Heart right ventricle (tissue), 16 donors: ENCODE measurements at places on chromosomes 5 and 9. TPM values are rescaled to one million over a fixed set of nuclear protein-coding genes. Genes with fewer than 3 reads are reported as not detected.

- DNase-seq = no peak
Observed at GRCh38 chr9:127660886-127661741, 45.7 kb upstream of the CFAP157 start.

DNA sequence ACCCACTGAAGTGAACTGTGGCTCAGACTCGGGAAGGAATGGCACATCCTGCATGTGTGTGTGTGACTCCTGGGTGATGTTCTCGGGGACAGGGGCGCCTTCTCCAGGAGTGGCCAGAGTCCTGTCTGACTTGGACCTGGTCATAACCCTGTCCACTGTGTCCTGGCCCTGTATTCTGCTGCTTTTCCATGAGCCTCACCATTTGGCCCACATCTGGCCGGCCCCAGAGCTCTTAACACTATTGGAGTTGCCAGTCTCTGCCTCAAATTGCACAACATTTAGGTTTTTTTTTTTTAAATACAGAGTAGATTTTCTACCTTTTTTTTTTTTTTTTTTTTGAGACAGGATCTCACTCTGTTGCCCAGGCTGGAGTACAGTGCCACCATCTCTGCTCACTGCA, 278.3 kb upstream of the TUT7 start:
- no peak for DNase-seq

DNA sequence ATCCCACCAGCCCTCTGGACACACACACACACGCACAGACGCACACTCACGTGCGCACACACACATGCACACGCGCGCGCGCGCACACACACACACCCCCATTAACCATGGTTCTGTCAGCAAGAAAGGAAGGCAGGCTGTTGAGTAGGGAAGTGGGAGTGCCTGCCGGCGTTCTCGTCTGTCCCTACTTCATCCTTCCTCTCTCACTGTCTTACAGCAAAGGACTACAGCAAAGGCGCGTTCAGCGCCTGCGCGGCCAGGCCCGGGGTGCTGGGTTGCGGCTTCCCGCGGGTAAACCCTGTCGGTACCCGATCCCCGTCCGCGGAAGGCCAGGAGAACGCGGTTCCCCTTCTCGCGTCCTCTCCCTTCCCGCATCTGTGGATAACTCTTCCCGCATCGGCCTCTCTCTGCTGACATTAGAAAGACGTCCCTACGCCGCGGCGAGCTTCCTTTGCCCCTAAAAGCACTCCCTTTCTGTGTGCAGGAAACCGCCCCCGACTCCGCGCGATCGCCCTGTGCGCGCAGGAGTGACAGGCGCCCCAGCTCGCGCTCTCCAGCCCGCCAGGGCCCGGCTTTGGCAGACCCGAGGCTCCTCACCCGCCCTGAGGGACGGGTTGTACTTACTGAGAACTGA, 219.2 kb downstream of the AGTPBP1 start:
- DNase-seq = peak; percentile 31

The SPATA31E1 gene
- total RNA-seq = not detected

GRCh38 chr9:84974855-84975254, 305.3 kb downstream of the NTRK2 start:
- DNase-seq = no peak

DNA sequence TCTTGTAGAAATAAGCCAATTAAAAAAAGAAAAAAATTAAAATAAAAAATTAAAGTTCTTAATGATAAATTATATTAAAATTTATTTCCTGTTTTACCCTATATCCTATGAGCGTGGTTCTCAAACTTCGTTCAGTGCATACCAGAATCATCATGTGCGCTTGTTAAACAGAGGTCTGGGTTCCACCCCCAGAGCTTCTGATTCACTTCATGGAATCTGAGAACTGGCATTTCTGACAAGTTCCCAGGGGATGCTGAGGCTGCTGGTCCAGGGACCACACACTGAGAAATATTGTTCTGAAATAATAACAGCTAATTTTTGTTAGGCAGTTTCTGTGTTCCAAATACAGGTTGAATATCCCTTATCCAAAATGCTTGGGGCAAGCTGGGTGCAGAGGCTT, 79.3 kb downstream of the TMC1 start:
- DNase-seq = no peak

DNA sequence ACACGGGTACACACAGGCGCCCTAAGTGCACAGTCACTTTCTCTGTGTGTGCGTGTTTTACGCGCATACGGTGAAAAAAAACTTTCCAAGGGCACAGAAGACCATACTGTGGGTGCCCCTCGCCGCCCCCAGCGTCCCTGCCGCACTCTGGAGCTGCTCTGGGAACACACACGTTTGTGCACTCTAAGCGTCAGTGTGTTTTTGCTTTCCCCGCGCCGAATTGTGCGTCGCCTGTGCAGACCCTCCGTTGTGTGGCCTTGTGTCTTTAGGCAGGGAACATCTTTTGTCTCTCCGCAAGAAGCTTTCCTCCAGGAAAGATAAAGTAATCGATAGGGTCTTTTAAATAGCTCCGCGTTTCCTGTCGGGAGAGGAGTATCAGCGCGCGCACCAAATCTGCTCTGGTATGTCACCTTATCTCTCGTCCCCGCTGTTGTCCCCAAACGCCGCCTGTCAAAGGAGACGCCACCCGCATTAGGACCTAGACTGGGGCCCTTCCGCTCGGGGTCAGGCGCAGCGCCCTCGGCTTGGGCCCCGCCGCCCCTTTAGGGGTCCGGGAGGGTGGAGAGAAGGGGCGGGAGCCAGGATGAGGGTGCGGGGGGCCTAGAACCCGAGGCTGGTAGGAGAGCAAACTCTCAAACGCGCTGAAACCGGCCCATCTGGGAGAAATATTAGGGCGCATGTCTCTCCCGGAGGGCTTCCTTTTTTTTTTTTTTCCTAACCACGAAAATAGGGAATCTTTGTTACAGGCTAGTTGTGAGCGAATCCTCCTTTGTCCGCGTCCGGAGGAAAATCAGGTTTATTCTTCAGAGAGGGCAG, 10.5 kb upstream of the NKX2-5 start:
- no peak for DNase-seq

The C5orf58 gene
- not detected for total RNA-seq
